Tongue (tissue), 3 donors: ENCODE measurements at places on chromosomes 1 and 21. TPM values are rescaled to one million over a fixed set of nuclear protein-coding genes. Genes with fewer than 3 reads are reported as not detected.

DNA sequence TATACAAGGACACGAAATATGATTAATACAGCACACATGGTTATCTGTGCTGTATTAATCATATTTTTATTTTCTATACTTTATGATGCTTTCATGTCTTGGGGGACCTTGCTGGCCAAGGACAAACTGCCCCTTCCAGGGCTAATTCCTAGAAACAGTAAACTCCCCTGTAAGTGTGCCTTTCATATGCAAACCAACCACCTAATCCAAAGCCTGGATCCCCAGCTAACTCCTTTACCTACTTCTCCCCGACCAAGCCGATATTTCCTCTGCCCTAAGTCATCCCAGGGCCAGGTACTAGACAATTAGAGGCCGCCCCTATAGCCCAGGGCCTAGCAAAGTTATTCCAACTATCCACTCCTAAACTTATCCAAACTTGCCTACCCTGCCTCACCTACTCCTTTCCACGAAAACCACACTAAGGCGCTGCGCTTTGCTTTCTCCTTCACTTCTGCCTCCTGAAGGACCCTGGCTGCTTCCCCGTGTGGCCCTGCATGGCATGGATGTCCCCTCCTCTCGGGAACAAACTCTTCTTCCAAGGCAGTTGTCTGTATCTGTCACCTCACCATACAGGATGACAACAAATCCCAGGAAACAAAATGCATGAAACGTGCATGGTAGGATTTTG lies 10.2 kb downstream of the SH3BP5L start:
- DNase-seq, result no peak

- DNase-seq, result peak; percentile 84
These were observed 161.6 kb downstream of the GLUL start for GRCh38 chr1:182229921-182230491.

DNA sequence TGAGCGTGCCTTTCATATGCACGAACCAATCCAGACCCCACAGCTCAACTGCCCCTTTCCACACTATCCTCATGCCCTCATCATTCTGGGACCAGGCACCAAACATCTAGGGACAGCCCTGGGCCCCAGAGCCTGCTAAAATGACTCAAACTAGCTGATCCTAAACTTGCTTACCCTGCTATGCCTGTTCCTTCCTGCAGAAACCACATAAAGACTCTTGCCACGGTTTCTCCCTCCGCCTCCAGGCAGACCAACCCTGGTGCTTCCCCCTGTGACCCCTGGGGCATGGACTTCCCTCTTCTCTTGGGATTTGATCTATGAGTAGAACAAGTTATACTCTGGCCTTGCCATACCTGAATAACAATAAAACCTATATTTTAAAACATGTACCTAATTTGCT lies 138.0 kb upstream of the CD34 start:
- no peak for DNase-seq

GRCh38 chr21:45427331-45428271 lies 22.6 kb downstream of the COL18A1 start:
- DNase-seq, result no peak

The CR1L gene
- not detected for total RNA-seq

The GJA4 gene
- 25.8 TPM for total RNA-seq
